ENCODE measurements at places on chromosomes 7 and 10. TPM values are rescaled to one million over a fixed set of nuclear protein-coding genes. Genes with fewer than 3 reads are reported as not detected.

Gene MAGI2
- 0.51 TPM for total RNA-seq

GRCh38 chr10:13585943-13586342 is 822 bp upstream of the PRPF18 start:
- no peak for DNase-seq

GRCh38 chr7:20293336-20293735 is 37.4 kb upstream of the ITGB8 start:
- DNase-seq: no peak

GRCh38 chr10:46787321-46787615 is 124.0 kb upstream of the PTPN20 start:
- peak; percentile 46 for DNase-seq

DNA sequence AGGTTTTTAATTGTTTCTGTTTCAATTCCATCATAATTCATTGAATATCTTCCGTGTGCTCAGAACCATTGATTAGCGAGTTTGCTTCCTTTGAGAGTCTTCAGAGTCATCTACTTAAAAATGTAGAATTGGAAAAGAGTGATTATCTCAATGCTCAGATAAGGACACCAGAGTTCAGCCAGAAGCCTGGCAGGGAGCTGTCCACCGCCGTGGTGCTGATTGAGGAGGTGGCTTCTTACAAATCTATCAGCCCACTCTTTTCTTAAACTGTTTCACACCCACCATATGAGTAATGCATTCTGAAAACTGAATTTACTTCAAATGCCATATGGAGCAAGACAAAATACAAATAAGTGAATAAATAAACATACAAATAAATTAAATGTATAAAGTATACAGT is 79.3 kb downstream of the INSYN2A start:
- peak; percentile 12 for DNase-seq

GRCh38 chr10:77195101-77195500 is 442.5 kb downstream of the KCNMA1 start:
- DNase-seq: peak; percentile 88

Gene VSIR
- total RNA-seq: 4.0 TPM

Measured in foreskin keratinocyte (primary cell).